ENCODE measurements at places on chromosomes 2 and 18.

GRCh38 chr2:240810621-240811020 is 9.4 kb downstream of the KIF1A start:
- no peak for DNase-seq

- DNase-seq: no peak
These were observed 3.5 kb downstream of the BIN1 start for GRCh38 chr2:127103243-127104165.

DNA sequence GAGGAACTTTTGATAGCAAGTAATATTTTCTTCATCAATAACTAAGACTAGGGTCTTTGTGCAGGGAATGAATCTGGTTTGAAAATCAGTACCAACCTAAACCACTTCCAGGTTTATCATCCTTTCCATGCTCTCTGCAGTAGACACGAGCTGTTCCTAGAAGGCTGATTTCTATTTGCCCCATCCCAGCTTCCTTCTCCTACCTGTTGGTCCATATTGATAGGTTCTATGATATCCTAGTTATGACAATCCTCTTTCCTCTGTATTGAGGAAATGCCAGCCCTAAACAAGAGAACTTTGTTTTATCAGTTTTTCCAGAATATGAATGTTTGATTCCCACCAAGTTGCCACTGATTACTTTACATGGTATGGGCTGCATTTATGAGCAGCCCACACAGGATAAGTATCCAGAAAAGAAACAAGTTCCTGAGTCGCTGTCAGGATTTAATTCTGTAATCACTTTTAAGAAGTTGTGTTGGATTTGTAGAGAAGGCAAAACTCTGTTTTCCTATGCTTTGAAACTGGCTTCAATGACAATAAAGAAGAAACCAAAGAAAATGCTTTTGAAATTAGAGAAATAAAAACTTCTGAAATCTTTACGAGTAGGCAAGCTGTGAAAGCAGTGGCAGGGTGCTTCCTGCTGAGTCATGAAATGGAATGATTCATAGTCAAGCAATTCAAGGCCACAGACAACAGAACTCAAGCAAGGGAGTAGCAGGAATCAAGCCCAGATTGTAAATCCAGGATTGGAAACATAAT is 37.3 kb upstream of the TANK start:
- no peak for DNase-seq

GRCh38 chr2:6780765-6781274 is 84.9 kb downstream of the CMPK2 start:
- no peak for DNase-seq

DNA sequence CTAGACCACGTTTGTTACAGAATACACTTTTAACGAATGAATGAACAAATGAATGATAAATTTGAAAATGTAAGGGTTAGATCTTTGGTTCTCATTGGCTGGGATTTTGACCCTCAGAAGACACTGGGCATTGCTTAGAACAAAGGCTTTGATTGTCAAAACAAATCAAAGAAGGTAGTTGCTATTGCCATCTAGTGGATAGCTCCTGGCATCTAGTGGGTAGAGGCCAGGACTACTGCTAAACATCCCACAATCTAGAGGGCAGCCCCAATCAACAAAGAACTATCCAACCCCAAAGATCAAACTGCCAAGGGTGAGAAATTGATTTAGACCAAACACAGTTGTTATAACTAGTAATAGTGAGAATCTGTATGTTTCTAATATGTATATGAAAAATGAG is 552.3 kb downstream of the KCNJ3 start:
- no peak for DNase-seq

GRCh38 chr2:21650569-21650968 is 526.8 kb downstream of the TDRD15 start:
- no peak for DNase-seq

- no peak for DNase-seq
These were observed 1434.4 kb downstream of the LRP1B start for GRCh38 chr2:140696449-140696848.

- no peak for DNase-seq
These were observed 99.2 kb downstream of the PTPRM start for GRCh38 chr18:7666195-7666776.

DNA sequence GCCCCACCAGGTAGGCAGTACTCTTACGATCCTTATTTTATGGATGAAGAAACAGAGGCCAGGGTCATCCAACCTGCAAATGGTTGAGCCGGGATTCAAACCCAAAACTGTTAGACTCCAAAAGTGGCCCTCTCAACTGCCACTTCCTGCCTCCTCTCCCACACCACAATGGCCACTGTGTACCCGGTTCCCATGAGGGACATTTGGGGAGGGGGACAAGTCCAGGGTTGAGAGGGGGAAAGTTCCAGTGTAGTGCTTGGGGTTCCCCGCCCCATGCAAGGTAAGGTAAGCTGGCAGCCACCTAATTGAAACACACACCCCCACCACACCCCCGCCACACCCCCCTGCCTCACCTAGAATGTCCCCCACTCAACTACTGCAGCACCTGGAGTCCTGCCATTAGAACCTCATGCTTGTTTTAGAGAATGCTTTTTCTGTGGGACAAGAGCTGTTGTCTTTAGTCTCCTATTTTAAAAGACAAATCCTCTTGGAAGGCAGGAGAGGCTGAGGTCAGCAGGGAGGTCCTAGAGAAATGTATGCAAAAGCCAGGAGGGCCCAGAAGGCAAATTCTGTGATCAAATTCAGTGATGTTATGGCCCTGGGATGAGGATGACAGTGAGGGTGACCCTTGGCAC is 145.2 kb downstream of the ZFP36L2 start:
- DNase-seq: no peak

GRCh38 chr2:6692056-6692455 is 173.7 kb downstream of the CMPK2 start:
- no peak for DNase-seq

DNA sequence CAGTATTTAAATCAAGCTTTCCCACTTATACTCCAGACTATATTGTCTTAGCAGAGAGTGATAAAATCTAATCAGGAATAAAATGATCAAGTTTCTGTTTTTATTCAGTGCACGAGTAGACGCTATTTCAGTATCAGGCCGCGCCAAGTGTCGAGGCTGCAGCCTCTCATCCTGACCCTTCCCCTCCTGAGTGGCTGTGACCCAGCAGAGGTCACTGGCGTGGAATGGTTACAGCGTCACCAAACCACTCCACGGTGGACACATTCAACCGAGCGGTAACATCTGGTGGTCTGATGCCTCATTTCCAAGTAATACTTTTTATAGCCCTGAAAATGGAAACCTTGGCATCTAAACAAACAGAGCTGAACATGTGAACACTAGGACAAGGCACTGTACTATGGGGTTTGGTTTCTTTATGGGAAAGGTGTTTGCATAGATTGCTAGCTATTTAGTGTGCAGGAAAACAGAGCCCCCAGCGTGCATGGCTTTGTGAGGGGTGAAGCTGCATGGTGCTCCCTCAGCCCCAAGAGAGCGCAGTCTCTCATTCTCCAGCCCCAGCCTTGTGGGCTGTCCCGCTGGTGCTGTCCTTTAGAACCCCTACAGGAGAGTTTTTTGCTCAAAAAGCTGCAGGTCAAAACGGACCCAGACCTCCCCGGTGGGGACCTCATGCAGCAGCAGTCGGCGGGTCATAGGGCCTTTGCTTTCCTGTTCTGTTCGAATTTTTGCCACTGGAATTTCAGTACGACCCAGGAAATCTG is 28.4 kb downstream of the FAM228A start:
- no peak for DNase-seq

- no peak for DNase-seq
These were observed 42.8 kb downstream of the TRAPPC12 start for GRCh38 chr2:3422161-3422779.

DNA sequence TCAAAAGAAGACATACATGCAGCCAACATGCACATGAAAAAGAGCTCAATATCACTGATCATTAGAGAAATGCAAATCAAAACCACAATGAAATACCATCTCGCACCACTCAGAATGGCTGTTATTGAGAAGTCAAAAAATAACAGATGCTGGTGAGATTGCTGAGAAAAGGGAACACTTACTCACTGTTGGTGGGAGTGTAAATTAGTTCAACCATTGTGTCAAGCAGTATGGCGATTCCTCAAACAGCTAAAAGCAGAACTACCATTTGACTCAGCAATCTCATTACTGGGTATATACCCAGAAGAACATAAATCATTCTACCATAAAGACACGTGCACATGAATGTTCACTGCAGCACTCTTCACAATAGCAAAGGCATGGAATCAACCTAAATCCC is 95.5 kb upstream of the XIRP2 start:
- DNase-seq: no peak

DNA sequence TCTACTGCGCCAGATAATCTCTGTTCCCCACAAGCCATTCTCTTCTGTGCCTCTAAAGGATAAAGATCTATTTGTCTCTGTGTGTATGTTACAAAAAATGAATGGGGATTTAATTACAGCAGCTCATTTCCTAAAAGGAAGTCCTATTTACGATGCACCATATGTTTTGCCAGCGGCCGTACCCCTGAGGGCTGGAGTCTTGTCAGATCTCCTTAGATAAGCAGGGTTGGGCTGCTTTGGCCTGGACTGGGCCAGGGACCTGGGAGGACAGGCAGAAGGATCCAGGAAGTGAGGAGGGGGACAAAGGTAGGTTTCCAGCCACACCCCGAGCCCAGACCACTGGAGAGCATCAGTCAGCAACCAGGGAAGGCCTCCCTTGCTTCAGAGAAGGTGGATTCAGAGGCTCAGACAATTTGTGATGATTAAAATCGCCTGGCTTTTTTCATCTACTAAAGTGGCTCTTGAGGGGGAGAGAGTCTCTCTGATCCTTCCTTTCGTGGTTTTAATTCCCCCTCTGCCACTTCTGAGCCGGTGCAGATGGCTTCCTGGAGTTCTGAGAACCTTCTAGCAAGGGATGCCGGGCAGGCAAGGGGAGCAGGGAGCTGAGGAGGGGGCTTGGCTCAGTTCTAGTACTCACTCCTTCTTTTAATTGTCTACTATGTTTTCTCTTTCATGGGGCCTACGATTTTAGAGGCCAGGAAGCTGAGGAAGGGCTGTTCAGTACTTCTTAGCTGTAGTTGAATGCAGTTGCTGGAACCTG is 42.1 kb downstream of the MYCN start:
- no peak for DNase-seq

DNA sequence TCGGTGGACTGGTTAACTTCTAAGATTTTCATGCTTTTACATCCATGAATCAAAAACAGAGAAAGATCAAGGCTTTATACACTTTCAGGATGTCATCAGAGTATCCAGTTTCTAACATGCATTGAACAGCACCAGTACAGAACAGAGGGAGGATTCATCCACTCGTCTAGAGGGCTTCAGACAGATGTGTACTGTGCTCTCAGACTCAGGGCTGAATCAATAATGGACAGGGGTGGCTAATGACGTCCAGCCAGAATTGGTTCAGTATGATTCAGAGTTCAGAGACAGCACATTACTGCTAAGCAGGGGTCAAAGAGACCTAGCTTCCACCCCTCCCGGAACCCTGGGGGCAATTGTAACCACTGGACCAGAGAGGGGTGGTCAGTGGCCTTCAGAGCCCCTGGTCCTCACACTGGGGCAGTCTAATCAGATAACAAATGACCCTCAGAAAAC is 37.3 kb downstream of the RNU4ATAC start:
- DNase-seq: no peak

Data from NCI-H1930 (cell line).